ENCODE measurements at places on chromosomes 5 and 9. TPM values are rescaled to one million over a fixed set of nuclear protein-coding genes. Genes with fewer than 3 reads are reported as not detected.

GRCh38 chr9:71990466-71990865 lies 69.9 kb downstream of the C9orf57 start:
- no peak for DNase-seq

Gene TMC1
- not detected for total RNA-seq

DNA sequence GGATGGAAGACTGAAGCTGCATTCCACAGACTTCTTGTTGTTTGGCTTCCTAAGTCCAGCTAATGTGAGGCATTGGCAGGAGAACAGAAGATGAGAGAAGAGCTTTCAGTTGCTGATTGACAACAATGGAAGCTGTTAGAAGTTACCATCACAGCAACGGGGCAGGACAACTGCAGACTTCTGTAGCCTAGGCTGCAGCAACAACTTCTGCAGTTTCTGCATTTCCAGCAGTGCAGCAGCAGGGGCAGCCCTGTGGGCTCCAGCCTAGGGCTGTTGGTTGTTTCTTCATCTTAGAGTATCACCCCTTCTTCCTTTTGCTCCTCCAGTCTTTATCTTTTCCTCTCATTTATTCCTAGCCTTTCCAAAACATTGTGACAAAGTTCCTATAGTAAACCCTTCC lies 528.8 kb upstream of the PTGER4 start:
- no peak for DNase-seq

Gene NIPAL4
- not detected for total RNA-seq

Gene C9orf57
- not detected for total RNA-seq

Gene NEUROG1
- not detected for total RNA-seq

DNA sequence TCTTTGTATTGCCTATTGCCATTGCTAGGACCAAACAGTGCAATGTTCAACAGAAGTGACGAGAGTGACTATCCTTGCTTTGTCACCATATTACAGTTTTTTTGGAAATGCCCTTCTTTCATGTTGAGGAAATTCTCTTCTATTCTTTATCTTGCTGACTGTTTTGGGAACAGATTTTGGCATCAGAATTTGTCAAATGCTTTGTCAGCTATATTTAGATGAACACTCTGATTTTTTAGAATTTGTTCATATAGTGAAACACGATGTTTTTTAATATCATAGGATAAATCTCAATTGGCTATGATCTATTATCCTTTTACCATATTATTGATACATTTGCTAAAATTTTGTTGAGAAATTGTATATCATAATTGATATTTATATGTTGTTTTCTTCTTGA lies 31.4 kb downstream of the FBN2 start:
- DNase-seq, result no peak

- DNase-seq, result no peak
These were observed 351.1 kb upstream of the TLE4 start for GRCh38 chr9:79220666-79221065.

DNA sequence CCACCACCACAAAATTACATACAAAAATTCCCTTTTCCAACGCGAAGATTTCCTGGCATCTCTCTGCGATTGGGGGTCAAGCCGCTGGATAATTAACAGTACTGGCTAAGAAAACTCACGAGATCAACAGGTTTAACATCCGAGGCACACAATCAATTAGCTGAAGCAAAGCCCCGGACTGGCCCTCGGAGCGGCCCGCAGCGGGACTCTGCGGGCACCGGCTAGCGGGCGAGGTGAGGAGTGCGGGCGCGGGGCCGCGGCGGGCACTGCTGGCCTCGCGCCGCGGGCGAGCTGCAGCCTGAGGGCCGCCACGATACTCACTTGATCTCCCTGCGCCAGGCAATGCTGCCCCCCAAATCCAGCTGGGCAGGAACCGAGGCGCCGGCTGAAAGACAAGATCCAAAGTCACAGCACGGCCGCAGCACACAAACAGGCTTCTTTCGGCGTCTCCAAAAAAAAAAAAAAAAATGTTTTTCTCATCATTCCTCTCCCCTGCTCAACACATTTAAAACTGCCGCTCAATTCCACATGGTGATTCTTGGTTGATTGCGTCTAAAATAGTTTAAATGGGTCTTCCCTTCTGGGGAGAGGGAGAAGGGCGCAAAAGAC lies 210.2 kb downstream of the MEF2C start:
- DNase-seq, result no peak

Gene SPINK5
- total RNA-seq, result 19.7 TPM

- no peak for DNase-seq
These were observed 104.4 kb upstream of the CXCL14 start for GRCh38 chr5:135683189-135683588.

- no peak for DNase-seq
These were observed 36.0 kb downstream of the DOCK8 start for GRCh38 chr9:250625-251024.
